T-helper 2 cell treated with Interferon-gamma antibody and Interleukin-4, amounts not matched to agents 5 μg/mL and 100 μg/mL, for 36 hours (primary cell): ENCODE measurements at places on chromosomes 5 and 9.

GRCh38 chr5:139155333-139155732 is 42.8 kb downstream of the SIL1 start:
- DNase-seq, result no peak

DNA sequence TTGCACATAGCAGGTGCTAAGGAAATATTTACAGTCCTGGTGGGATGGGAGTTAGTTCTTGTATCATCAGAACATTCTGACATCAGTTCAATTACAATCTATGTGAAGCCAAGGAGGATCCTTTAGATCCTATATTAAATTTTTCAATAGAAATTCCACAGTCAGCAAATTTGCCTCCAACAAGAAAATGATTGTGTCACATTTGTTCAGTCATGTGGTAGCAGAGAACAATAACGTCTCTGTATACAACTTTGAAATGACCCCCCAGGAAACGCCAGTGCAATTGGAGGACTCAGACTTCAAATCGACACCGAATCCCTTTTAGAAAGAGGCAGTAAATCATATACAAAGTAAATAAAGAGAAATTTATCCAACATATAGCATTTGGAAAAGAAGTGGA is 392.1 kb downstream of the DTWD2 start:
- no peak for DNase-seq

DNA sequence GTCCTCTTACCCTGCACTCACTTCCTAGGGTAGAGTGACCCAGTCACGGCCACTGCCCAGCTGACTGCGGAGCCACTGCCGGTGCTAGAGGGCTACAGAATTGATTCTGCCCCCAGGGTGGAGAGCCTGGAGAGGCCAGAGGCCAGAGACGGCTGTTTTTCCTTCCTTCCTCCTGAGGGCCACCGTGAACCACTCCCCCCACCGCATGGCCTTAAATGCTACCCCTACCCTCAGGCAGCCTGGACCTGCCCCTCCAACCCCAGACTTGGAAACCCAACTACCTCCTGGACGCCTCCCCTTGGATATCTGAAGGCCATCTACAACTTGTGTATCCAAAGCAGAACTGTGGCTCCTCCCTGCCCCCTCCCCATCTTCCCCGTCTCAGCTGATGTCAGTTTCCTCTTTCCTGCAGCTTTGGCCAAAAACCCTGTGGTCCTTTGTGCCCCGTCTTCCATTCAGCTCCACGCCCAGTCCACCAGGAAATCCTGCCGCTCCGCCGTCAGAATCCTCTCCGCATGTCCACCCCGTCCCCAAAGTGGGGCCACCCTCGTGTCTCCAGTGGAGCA is 16.3 kb downstream of the SH2D3C start:
- no peak for DNase-seq

- no peak for DNase-seq
Observed at GRCh38 chr9:75365196-75365595, 276.9 kb downstream of the OSTF1 start.

DNA sequence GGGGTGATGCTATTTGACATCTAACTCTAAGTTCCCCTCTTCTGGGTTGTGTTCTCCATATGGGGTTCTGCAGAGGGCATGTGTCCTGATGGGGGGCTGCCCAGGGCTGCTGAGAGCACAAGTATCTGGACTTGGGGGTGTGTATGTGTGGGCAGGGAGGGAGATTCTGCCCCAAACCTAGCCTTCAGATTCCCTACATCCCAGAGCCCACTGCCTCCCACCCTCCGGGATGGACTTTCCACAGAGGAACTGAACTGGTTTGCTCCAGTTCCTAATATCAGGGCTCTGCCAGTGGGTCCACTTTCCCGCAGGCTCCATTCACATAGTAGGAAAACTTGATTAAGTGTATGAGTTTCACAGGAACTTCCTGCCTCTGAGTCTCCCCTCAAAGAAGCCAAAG is 16.4 kb upstream of the TIFAB start:
- no peak for DNase-seq

- DNase-seq, result no peak
Observed at GRCh38 chr5:160614136-160614535, 192.5 kb downstream of the PTTG1 start.

DNA sequence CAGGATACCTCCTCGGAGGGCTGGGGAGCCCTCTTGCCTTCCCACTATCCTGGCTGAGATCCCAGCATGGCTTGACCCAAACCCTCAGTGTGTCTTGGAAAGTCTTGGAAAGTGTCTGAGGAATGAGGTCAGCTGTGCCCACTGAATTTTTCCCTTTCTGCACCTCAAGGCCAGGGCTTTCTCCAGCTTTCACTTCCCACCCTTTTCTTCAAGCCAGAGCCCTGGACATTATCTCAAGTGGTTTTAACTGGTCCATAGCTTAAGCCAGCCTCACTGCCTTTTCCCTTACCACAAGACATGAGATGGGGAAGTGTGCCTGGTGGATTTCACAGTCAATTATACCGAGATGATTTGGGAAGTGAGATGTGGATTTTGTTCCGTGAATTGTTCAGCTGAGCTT is 35.7 kb upstream of the LHX2 start:
- DNase-seq, result no peak

GRCh38 chr5:3825531-3826451 is 230.2 kb downstream of the IRX1 start:
- DNase-seq, result no peak

DNA sequence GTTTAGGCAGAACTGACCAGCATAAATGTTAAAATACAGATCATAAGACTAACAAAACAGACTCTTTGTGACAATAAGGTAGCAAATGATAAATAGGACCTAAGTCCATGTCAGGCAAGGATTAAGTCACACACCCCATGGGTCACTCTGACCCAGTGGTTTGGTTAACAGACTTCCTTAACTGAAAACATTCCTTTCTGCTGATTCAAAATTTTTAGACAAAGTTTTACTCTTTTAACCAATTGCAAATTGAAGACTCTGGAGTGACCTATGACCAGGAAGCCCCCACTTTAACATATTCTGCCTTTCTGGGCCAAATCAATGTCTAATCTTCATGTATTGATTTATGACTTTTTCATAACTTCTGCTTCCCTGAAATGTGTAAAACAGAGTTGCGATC is 4.9 kb upstream of the NXNL2 start:
- no peak for DNase-seq

- DNase-seq, result no peak
Observed at GRCh38 chr5:31471916-31472315, 60.0 kb downstream of the DROSHA start.

DNA sequence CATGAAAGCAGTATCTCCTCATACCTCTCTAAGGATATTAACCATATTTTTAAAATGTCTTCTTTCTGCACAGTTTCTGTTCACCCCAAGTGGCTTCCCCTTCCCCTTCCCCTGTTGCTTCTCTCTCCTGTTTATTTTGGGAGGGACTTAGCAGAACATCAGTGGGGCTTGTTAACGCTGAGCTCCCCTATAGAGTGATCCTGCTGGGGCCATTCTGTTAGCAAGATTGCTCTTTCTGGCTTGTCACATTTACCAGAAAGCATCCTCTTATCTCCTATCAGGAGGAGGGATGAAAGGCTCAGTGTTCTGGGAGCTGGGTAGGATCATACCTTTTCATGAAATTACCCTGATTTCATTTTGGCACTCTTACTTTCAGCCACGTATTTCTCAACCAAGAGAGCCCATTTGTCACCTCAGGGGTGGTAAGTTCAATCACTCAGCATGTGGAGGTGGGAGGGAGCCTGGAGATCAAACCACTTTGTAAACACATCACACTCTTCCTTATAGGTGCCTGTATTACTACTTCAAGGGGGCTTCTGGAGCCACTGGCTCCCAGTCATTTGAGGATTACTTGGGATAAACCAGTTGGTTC is 16.7 kb downstream of the NXNL2 start:
- DNase-seq, result no peak

GRCh38 chr9:27537027-27537435 is 7.4 kb upstream of the MOB3B start:
- no peak for DNase-seq

- DNase-seq, result no peak
Observed at GRCh38 chr9:114434878-114435311, 47.1 kb upstream of the AKNA start.

- DNase-seq, result no peak
Observed at GRCh38 chr5:169635936-169636335, 1.1 kb upstream of the DOCK2 start.

DNA sequence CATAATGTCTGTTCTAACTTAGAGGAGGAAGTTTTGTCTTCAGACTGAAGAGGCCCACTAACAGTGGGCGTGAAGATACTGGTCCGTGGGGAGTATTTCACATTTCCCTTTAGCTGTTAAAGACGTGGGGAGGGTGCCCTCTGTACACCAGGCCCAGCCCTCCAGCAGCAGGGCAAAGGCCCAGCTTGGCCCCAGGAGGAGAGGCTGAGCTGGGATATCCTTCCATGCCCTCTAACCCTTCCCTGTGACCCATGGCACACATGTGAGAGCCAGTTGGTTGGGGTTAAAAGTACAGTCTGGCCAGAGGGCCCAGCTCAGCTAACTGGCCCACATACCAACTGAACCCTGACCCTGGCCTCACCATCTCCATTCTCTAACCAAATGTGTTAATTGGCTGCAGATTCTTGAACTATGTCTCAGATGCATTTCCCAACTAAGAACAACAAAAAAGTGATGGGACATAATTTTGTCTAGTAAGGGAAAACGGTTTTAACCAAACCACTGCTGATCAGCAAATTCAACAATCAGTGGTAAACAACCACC is 74.4 kb downstream of the LHFPL2 start:
- DNase-seq, result no peak

DNA sequence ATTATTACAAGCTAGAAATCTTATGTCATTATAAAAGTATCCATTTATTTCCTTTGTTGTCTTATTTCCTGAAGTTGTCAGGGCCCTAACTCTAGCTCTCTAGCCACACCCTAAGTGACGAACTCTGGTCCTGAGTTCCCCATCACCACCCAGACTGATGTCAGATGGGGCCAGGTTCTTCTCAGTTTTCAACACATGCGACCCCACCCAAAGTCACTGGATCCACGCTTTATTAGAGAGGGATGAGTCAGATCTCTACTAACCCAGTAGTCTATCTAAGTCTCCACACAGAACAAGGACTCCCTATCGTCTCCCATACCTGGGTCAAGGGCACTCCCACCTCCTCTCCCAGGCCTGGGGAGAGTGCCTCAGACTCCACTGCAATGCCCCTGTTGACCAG is 6.8 kb upstream of the FEM1C start:
- no peak for DNase-seq

GRCh38 chr9:114060711-114061110 is 17.4 kb downstream of the AMBP start:
- DNase-seq, result no peak

- no peak for DNase-seq
Observed at GRCh38 chr5:100574716-100575115, 39.5 kb downstream of the FAM174A start.

GRCh38 chr5:1037123-1037670 is 28.6 kb downstream of the NKD2 start:
- DNase-seq, result no peak

GRCh38 chr9:78921341-78921740 is 624.4 kb downstream of the PSAT1 start:
- DNase-seq, result no peak

- DNase-seq, result no peak
Observed at GRCh38 chr9:7246917-7247522, 489.2 kb downstream of the KDM4C start.

GRCh38 chr9:20355022-20355421 is 267.3 kb downstream of the MLLT3 start:
- DNase-seq, result no peak

GRCh38 chr5:11609570-11610303 is 294.5 kb downstream of the CTNND2 start:
- no peak for DNase-seq

DNA sequence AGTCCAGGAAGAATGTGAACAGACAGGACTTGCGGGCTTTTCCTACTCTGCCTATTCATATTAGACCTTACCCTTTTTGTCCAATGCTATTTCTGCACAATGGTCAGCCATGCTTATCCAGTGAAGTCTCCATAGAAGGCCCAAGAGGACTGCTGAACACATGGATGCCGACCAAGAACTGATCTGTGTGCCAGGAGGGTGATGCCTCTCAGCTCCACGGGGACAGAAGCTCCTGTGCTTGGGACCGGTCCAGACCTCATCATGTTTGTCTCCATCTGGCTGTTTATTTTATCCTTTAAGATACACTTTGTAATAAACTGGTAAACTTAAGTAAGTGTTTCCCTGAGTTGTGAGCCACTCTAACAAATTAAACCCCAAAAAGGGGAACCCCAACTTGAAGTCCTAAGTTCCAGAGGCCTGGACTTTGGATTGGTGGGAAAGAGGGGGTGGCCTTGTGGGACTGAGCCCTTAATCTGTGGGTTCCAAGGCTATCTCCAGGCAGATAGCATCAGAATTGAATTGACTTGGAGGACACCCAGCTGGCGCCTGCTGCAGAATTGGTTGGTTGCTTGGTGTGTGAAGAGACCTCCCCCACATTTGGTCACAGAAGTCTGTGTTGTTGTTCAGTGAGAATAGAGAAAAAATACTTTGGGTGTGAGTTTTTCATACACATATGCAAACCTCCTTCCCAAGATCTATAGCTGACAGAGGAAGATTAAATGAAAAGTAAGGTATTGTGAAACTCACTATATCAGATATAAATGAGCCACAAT is 57.9 kb upstream of the ANKH start:
- no peak for DNase-seq

DNA sequence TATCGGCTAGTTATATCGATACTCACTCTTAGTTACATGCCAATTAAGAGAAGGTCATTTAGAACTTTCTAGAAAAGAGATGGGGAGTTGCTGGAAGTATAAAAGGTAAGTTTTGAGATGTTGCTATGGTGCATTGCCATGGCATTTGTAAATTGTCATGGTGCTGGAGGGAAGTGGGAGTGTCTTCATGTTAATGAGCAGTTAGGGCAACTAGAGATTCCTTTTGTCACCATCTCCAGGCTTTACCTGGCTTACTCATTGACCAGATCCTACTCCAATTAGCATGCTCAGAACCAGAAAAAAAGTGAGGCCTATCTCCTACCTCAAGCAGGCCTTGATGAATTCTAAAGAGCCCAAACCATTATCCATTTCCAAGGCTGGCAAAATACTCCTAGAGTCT is 82.8 kb downstream of the PRR16 start:
- DNase-seq, result no peak

DNA sequence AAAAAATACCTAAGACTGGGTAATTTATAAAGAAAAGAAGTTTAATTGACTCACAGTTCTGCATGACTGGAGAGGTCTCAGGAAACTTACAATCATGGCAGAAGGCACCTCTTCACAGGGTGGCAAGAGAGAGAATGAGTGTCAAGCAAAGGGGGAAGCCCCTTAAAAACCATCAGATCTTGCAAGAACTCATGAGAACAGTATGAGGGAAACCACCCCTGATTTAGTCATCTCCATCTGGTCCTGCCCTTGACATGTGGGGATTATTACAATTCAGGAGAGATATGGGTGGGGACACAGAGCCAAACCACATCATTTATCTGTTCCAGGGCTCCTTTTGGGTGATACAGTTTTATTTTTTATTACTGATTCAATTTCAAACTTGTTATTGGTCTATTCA is 23.2 kb upstream of the ADAMTS16 start:
- no peak for DNase-seq

DNA sequence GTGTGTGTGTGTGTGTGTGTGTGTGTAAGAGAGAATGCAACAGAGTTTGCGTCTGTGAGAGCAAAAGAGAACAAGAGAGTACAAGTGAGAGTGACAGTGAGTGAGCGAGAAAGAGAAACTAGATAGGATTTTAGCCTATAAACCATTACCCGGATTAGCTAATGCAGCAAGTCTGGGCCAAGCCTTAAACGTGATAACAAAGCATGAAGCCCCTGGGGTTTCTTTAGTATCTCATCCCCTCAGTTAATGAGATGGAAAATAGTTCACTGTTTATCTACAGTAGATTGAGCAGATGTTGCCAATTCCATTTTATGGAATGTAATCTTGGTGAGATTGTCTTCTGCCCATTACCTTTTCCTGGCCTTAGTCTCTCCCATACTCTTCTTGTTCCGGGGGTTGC is 114.5 kb downstream of the MAT2B start:
- DNase-seq, result no peak
